ENCODE measurements at places on chromosomes 1 and 21.
A peak's percentile ranks its signal among the peaks of the same experiment; 100 is the strongest.

DNA sequence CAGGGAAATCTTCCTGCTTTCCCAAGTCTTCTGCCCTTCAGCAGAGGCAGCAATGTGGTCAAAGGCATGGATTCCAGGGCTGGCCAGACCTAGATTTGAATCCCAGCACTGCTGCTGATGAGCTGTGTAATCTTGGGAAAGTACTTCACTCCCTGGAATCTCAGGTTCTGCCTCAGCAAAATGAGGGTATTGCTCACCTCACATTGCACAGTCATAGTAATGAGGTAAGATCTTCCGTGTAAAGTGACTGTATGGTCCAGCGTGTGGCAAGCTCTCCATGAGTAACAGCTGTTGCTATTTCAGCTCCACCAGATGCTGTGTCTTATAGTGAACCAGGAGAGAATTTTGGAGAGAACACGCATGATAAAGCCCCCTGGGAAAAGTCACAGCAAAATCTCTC is 56.1 kb upstream of the F3 start:
- no peak for DNase-seq

- peak; percentile 39 for DNase-seq
Measured at GRCh38 chr1:113677250-113678158, 81.8 kb downstream of the PHTF1 start.

GRCh38 chr21:45149021-45149420 is 74.6 kb downstream of the ADARB1 start:
- no peak for DNase-seq

GRCh38 chr1:27886353-27886679 is 14.0 kb downstream of the THEMIS2 start:
- DNase-seq, result no peak

GRCh38 chr1:159055181-159055641 is 21.4 kb downstream of the AIM2 start:
- peak; percentile 78 for DNase-seq

GRCh38 chr1:35453031-35453430 is 104.2 kb downstream of the KIAA0319L start:
- DNase-seq, result no peak

DNA sequence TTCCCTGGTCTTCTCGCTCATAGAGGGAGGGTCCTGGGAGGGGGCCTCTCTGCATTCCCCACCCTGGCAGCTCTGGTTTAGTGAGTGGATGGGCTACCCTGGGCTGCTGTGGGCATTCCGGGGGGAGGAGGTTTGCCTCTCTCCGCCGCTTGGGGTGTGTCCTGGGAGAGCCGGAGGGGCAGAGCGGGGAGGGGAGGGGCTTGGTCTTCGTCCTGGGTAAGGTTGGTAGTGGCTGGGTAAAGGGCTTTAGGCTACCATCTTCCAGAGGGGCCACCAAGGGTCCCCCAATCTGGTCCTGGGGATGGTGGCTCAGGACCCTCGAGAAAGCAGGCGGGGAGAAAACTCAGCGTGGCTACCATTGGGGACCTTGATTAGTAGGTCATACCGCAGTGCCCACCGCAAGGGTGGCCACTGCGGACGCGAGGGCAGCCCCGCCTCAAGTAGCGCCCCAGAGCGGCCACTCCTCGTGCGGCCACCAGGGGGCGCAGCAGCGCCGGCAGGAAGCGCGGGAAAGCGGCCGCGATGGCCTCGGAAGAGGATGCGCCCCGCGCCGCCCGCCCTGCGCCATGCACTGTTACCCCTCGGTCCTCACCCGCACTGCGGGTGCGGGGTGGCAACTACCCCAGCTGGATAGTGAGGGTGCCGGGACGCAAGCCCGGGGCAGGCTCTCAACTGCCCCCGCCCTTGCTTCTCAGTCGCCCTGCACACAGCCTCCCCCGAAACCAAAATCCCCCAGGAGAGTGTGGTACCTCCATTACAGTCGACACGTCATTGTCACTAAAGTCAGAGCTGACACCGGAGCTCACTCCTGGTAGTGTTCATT is 44.1 kb upstream of the SLC25A33 start:
- peak; percentile 81 for DNase-seq

GRCh38 chr1:24111262-24111995 is 506 bp downstream of the MYOM3 start:
- no peak for DNase-seq

DNA sequence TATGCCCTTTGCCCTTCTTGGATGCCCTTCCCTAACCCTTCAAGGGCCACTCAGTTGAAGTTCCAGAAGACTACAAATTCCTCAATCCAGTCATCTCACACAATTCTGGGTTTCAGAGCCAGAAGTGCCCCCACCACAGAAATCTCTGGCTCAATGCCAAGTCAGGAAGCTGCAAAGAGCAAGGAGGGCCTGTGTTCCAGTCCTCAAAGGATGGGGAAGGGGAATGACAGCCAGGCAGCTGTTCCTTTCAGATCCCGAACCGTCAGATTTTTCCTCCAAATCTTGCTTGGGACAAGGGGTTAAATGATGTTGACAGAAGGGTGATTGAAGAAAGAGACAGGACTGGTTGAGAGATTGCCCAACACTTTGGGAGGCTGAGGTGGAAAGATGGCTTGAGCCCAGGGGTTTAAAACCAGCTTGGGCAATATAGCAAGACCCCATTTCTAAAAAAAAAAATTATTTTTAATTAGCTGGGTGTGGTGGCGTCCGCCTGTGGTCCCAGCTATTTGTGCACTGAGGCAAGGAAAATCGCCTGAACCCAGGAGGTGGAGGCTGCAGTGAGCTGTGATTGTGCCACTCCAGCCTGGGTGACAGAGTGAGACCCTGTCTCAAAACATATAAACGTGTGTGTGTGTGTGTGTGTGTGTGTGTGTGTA is 716 bp upstream of the HPDL start:
- no peak for DNase-seq

GRCh38 chr21:24259241-24259640 is 1348.0 kb downstream of the MRPL39 start:
- no peak for DNase-seq

- DNase-seq, result no peak
Measured at GRCh38 chr1:53736290-53736689, 2.7 kb downstream of the GLIS1 start.

DNA sequence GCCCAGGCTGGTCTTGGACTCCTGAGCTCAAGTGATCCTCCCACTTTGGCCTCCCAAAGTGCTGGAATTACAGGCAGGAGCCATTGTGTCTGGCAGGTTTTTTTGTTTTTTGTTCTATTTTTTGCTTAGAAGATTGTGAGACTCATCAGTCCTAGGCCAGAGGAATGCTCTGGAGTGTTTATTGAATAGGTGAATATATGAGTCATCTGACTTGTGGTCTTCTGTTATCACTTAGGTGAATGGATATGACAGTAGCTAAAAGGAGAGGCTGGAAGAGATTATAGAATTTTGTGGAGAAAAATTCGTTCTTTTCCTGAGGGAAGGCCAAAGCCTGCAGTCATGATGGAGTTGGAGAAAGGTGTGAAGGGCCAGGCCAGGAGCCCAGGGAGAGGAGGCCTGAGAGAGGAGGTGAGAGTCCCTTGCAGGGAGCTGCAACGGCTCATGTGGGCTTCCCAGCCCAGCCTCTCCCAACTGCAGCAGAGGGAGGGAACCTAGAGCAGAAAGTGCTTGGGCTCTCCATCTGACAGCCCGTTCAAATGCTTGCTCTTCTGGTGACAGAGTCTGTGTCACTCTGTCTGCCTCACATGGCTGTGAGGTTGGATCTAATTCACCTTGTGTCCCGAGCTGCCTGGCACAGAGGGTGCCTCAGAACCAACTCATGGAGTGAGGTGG is 31.6 kb upstream of the ACOT11 start:
- no peak for DNase-seq

DNA sequence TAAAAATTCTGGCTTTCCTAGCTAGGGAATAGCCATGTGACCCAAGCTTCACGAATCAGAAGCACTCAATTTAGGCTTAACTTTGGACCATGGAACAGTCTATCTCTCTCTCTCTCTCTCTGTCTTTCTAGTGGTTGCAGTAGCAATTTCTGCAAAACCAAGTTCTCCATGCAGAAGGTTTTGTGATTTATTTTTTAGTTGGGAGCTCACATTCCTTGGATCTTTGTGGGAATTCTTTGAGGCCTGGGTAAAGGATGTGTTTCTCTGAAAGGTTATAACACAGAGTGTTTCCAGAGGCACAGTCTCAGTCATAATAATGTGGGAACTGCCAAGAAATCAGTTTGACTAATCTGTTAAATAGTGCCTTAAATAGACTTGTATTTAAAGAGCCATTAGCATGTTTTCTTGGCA is 112.3 kb upstream of the COL11A1 start:
- no peak for DNase-seq

- DNase-seq, result peak; percentile 46
Measured at GRCh38 chr1:232635778-232636356, 5.9 kb upstream of the SIPA1L2 start.

DNA sequence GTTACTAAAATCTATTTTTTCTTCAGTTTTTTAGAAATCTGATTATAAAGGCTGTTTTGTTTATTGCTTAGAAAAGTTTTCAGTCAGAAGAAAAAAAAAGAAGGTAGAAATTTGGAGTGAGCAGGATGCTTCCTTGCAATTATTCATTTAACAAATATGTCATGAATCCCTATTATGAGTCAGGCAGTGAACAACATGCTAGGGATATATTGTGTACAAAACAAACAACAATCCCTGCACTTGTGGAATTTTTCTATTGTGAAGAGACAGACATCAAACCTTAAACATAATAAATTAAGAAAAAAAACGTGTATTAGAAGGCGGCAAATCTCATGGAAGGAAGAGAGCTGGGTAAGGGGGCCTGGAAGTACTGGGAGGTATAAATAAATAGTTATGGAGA is 664.1 kb upstream of the CAMK1G start:
- DNase-seq, result no peak

- DNase-seq, result no peak
Measured at GRCh38 chr1:46159516-46159915, 15.4 kb upstream of the TSPAN1 start.

GRCh38 chr1:179141592-179142251 is 59.9 kb downstream of the TOR3A start:
- DNase-seq, result no peak
